Activated naive CD4-positive, alpha-beta T cell treated with anti-CD3 and anti-CD28 coated beads for 36 hours (primary cell): ENCODE measurements at places on chromosomes 1 and 21.

DNA sequence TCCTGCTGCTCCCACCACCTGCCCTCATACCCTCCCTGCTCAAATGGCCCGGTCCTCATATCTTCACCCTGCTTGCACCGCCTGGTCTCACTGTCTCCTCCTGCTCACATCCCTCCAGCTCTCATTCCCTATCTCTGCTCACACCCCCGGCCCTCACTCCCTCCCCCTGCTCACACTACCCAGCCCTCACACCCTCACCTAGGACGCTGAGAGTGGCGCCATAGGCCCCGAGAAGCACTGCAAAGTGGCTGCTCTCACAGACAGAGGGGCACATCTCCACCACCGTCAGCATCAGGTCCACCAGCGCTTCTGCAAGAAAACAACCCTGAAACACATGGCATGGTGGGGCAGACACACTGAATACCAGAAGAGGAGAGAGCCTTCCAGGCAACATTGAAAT is 38.6 kb downstream of the MRAP start:
- no peak for DNase-seq

DNA sequence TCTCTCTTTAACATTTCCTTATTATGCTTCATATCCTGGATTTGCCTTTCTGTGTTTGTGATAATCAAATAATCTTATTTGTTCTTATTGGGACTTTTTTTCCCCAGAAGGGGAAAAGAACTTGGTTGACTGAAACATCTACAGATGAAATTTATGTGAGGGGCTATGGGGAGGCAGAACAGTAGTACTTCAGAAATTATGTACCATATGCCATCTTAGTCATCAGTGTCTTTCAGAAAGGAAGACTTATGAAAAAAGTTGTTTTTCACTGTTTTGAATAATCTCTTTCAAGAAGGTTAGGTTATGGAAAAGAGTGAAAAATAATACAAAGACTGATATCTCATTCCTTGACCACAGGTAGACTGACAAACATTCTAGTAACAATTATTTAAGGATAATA is 30.2 kb upstream of the TRAF5 start:
- DNase-seq, result no peak

- DNase-seq, result no peak
Measured at GRCh38 chr1:92822879-92823278, 9.0 kb upstream of the RPL5 start.

DNA sequence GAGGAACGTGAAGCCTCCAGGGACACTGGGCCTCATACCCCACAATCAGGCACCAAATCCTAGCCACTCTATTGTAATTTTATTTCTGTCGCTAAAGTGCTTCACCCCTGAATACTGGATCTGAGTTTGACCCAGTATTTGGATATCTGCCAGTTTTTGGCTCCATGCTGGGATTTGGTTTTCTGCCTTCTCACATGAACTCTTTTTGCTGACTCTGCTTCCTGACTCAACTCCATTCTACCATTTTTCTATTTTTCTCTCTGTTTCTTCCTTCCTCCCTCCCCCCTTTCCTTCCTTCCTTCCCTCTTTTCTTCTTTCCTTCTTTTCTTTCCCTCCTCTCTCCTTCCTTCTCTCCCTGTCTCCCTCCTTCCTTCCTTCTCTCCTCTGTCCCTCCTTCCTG is 151.3 kb upstream of the GJB5 start:
- no peak for DNase-seq

- no peak for DNase-seq
Measured at GRCh38 chr1:201890223-201890622, 1.5 kb downstream of the SHISA4 start.

DNA sequence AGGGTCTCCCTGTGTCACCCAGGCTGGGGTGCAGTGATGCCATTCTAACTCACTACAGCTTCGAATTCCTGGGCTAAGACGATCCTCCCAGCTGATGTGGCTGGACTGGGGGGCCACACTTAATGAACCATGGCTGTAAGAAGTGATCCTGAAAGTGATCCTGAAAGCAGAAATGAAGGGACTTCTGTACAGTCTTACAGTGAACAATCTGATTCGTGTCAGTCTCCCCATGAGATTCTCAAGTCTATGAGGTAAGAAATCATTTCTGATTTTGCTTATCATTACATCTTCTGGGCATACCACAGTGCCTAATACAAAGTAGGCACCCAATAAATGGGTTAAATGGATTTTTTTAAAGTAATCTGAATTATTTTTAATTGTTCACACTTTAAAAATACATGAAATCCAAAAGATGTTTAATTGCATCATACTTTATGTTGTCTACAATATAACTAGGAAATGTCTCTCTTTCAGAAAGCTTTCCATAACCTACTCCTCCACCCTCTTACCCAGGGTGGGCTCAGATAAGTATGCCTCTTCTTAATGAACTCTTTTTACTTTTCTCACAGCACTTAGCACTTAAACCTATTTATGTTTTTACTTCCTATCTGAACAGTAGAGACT is 21.5 kb downstream of the TUT4 start:
- no peak for DNase-seq

GRCh38 chr1:208040821-208041297 is 129.9 kb upstream of the CD34 start:
- DNase-seq, result no peak

- DNase-seq, result no peak
Measured at GRCh38 chr1:204971517-204972336, 71.3 kb upstream of the CNTN2 start.

DNA sequence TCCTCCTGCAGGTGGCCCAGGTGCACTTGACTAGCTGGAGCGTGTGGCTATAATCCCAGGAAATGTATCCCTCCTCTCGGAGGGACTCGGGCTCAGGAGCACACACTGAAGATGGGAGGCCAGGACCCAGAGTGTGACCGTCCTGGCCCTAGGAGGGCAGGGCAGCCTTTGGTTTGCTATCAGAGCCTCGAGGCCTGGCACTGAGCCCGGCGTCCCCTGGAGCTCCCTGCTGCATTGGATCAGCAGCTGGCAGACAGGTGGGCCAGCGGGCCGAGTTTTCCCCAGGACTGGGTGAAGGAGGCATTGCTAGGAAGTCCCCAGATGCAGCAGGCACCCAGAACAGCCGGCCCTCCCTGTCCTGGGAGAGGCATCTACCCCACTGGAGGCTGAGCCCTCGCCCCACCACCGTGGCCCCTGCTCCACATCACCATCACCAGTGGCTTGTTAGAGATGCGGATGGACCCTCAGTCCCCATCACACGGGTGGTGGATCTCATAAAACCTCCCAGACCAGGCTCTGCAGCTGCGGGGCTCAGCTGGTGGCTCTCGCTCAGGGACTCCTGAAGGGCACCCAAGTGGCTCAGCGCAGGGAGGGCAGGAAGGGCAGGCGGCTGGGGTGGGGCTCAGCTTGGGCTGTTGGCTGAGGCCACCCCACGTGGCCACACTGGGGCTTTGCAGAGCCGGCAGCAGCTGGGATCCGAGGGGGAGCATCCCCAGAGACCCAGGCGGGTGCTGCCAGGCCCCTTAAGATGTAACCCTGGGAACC is 32.7 kb upstream of the POFUT2 start:
- no peak for DNase-seq

DNA sequence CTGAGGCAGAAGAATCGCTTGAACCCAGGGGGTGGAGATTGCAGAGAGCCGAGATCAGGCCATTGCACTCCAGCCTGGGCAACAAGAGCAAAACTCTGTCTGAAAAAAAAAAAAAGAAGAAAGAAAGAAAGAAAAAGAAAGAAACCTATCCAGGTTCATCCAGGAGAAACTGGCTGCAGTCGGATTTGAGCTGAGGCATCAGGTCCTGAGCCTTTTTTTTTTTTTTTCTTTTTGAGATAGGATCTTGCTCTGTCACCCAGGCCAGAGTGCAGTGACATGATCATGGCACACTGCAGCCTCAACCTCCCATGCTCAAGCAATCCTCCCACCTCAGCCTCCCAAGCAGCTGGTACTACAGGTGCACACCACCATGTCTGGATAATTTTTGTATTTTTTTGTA is 22.5 kb upstream of the LUZP1 start:
- DNase-seq, result no peak
